Dermis blood vessel endothelial cell (primary cell): ENCODE measurements at places on chromosomes 2 and 18. TPM values are rescaled to one million over a fixed set of nuclear protein-coding genes. Genes with fewer than 3 reads are reported as not detected.

SCRN3 gene
- total RNA-seq = 24.0 and 31.6 TPM in 2 replicates

POMC gene
- total RNA-seq = 2.8 and 3.2 TPM in 2 replicates

DSG1 gene
- total RNA-seq = not detected in 2 replicates

KLHL29 gene
- total RNA-seq = 3.7 and 5.8 TPM in 2 replicates

TGFA gene
- total RNA-seq = 14.8 and 22.6 TPM in 2 replicates

RIT2 gene
- total RNA-seq = not detected in 2 replicates

CFAP53 gene
- under 0.01 and 0.14 TPM in 2 replicates for total RNA-seq

CNGA3 gene
- under 0.01 TPM in 1 of 2 replicates, not detected in the other for total RNA-seq

TRABD2A gene
- 0.23 and 1.4 TPM in 2 replicates for total RNA-seq

NAPG gene
- total RNA-seq = 43.6 and 44.4 TPM in 2 replicates

ELOA2 gene
- total RNA-seq = not detected in 2 replicates

APOB gene
- under 0.01 and 0.09 TPM in 2 replicates for total RNA-seq

C2orf15 gene
- 0.37 TPM in 1 of 2 replicates, not detected in the other for total RNA-seq

SIX3 gene
- total RNA-seq = not detected in 2 replicates

HK2 gene
- 3.1 and 7.6 TPM in 2 replicates for total RNA-seq
